EH (cell line): ENCODE measurements at places on chromosomes 3 and 15.
A peak's percentile ranks its signal among the peaks of the same experiment; 100 is the strongest.

- no peak for DNase-seq
Measured at GRCh38 chr15:57961919-57962318, 103.6 kb downstream of the ALDH1A2 start.

DNA sequence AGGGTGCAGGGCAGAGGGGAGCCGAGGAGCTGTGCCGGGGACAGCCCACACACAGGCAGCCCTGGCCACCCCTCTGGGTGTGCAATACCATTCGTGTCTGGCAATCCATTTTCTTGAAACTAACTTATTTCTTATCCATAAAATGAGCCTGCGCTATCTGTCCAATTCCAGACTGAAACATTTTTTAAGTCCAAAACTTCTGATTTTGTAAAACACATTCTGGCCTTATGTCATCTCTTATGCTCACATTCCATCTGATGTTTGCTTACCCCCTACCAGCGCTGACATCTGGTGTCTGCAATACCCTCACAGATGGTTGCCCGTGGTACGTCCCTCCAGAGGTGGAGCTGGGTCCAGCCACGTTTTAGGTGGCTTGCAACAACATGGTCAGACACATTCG, 31.8 kb downstream of the PCSK6 start:
- no peak for DNase-seq

- no peak for DNase-seq
Measured at GRCh38 chr3:120171134-120171873, 77.1 kb upstream of the GSK3B start.

GRCh38 chr3:123788710-123789109, 95.4 kb downstream of the MYLK start:
- peak; percentile 76 for DNase-seq

- no peak for DNase-seq
Measured at GRCh38 chr3:194321693-194322640, 29.2 kb downstream of the CPN2 start.

DNA sequence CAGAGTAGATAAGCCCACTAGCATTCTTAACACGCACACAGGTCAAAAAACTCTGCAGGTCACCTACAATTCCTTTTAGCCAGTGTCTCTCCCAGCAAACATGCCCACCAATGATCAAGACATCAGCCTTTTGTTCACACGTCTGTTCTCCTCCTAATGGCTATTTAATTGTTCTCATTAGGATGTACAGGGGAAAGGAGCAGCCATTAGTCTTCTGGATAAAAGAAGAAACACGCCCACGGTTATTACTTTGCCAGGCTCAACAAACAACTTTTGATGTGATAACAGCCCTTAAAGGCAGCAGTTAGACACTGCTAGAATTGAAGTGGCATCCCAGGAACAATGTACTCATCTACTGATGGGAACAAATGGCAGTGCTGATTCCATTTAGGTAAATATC, 108.8 kb downstream of the NTRK3 start:
- DNase-seq = no peak

GRCh38 chr15:29770796-29771195, 51.5 kb downstream of the TJP1 start:
- DNase-seq = peak; percentile 57

DNA sequence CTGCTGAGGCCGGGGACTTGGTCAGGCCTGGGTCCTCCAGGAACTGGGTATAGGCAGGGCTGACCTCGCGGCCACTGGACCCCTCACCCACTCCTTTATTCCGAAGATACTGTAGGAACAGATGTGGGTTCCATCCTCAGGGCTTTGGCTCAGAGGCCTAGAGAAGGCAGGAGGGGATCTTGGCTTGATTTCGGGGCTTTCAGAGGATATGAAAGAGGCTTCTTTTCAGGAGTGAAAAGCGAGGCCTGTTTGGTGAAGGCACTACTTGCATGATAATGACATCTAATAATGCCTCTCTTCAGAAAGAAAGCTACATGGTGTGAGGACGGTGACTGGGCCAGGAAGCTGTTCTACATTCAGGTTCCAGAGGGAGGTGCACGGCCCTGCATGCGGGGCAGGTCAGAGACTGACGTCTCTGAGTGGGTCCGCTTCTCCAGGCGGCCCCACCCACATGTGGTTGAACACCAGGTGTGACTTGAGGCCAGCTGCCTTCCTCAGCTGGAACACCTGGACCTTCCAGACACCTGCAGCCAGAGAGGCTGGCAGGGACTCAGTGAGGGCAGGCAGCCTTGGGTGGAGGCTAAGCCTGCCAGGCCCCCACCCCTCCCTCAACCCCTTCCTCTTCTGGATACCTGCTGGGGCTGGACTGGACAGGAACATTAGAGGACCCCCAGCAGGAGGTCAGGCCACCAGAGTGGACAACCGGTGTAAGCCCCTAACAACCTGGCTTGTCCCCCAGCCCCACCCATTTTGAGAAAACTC, 31.1 kb upstream of the HHATL start:
- no peak for DNase-seq

DNA sequence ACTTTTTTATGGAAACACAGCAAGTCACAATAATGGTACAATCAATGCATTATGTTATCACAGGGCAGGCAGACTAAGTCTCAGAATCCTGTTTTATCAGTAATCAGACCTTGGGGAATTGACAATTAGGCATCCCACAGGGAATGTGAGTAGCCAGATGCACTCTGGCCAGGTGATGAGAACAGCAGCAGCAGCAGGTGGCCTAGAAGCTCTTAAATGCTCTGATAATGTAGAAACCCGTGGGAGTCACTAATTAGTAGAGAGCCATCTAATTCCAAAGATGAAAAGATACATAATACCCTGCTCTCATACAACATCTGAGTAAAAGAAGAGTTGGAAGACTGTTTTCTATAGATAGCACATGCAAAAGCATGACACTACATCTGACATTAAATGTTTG, 12.6 kb downstream of the CEP152 start:
- DNase-seq = no peak

GRCh38 chr15:49696433-49696832, 75.6 kb downstream of the DTWD1 start:
- peak; percentile 13 for DNase-seq

DNA sequence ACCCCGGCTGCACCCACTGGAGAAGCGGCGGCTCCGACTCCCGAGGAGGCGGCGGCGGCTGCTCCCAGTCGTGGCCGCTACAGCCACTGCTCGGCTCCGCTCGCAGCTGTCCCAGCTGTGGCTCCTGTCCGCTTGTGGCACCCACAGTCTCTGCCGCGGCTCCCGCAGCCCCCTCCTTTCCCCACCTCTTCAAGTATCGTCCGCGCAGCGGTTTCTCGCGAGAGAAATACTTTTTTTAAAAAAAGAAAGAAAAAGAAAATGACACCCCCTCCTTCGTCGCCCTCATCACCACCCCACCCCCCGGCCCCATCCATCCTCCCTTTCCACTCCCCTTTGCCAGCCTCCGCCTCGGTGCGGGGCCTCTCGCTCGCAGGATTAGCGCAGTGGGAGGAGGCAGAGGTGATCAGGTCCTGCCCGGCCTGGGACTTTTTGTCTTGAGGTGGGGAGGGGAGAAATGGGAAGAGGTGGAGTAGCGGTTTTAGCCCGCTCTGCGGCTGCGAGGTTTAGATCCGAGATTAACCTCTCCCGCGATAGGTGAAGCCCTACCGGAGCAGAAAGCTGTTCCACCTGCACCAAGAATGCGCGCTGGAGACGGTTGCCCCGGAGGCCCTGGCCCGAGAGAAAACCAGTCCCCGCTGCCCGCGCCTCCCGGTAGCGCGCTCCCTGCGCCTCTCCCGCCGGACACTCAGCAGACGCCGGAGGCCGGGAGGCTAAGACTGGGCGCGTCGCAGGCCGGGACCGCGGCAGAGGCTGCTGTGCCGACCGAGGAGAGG, at the start of gene FBN1:
Gene FBN1 (minus strand): TSS at position 152 of the 773 bp plus-strand sequence. CDS start 940 bp downstream, outside the sequence.
- peak; percentile 94 for DNase-seq

GRCh38 chr3:66353530-66353929, 132.7 kb downstream of the SLC25A26 start:
- peak; percentile 75 for DNase-seq

- DNase-seq = peak; percentile 97
Measured at GRCh38 chr3:160450846-160451245, 1.3 kb upstream of the TRIM59 start.

- DNase-seq = no peak
Measured at GRCh38 chr3:152177757-152178156, 91.0 kb upstream of the MBNL1 start.

DNA sequence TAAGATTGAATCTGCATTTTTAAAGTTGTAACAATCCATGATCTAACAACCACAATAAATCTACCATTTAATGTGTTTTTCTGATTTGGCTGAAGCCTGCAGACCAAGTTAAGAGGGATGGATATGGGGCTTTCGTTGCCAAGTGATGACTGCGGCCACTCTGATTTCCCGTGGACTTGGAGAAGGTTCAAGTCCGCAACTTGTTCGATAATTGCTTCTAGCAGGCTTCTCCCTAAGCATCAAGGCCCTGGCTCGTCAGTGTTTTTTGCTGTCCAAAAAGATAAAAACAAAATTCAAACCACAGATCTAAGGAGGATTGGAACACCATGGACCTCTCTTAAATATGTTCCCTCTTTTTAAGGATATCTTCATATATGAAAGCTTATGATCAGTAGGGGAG, 256.6 kb downstream of the CNTN3 start:
- DNase-seq = no peak

DNA sequence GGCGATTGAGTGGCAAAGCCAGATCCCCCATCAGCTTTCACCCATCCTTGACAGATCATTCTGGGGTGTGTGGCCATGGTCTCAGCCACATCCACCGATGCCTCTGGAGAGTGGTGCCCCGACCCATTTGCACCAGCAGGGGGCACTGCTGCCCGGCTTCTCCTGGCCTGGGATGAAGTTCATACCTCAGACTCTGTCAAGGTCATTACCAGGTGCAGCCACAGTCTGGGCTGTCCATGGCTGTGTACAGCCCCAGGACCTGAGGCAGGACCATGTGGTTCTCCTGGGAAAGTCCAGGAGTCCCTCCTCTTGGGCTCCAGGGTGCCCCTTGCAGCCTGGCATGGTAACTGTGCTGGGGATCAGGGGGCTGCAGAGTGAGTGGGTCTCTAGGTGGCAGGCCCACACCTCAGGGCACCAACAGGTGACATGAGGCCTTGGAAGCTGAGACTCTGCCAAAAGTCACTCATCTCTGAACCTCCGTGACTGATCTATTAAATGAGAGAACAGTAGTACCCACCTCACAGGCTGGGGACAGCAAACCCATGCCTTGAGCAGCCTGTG, 67.2 kb downstream of the CACNA2D2 start:
- peak; percentile 42 for DNase-seq

DNA sequence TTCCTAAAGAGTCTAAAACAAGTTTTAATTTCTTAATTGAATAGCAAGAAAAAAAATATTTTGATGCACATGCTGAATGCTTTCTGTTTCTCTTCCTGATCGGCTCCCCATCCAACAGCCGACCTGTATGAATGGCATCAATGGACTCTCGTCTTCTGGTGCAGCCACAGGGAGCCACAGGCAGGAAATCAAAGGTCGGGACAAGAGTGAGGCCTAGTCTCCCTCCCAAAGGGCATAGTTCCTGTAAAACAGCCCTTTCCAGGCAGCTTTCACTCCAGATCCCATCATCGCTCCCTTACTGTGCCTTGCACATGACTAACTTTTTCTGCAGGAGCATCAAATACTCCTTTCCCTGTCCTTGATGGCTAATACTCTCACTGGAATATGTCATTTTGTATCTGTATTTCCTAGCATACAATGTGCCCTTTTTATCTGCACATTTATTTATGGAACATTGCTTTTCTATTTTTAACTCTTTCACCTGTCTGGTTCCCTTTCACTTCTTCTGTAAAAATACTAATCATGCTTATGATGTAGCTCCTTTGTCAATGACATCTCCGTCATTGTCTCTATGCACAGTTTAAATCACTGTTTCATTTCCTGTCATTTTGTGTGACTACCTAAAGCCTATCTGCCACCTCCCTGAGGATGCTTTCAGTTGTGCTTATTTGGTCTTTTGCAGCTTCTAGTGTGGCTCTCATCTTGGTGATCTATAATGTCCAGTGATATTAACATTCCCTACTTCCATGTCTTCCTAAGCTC, 326.2 kb downstream of the CTNNB1 start:
- no peak for DNase-seq

- DNase-seq = no peak
Measured at GRCh38 chr15:88612186-88612796, 8.8 kb upstream of the AEN start.

- DNase-seq = no peak
Measured at GRCh38 chr15:97141360-97141759, 810.9 kb downstream of the NR2F2 start.

DNA sequence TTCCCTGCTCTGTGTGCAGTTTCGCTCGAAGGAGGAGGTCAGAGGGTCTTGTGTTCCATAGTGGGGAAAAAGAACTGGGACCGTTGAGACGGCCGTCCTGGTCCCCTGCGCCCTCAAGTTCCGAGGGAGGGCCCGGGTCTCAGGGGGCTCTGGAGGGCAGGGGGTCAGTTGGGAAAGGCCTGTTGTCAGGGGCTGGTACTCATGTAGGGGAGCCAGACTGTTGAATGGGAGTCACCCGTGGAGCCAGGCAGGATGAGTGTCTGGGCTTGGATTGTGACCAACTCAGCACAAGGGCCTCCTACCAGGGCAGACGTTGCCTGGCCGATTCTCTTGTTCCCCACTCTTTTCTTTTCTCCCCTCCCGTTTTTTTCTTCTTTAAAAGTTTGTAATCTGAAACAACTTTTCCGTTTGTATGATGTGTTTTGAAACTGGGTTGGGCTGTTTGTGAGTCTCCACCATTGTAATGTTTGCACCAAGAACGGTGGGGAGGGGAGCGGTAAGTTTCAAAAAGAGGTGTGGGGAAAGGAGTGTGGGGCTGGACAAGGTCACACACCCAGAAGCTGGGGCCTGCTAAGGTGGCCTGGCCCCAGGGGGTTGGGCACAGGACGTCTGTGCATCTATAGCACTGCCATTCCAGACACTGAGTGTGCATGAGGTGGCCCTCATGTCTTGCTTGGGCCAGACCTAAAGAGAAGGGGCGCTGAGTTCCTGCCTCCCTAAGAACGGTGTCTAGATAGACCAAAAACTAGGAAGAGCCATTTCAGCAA, 1.1 kb downstream of the CMTM7 start:
- DNase-seq = peak; percentile 79
